Frontal cortex (tissue), 4 donors: ENCODE measurements at places on chromosomes 13 and 19. TPM values are rescaled to one million over a fixed set of nuclear protein-coding genes. Genes with fewer than 3 reads are reported as not detected.

The ZNF667 gene
- total RNA-seq: 28.5 TPM

The WDR88 gene
- not detected for total RNA-seq

The ODAD3 gene
- 0.41 TPM for total RNA-seq

The LGALS4 gene
- total RNA-seq: under 0.01 TPM

The SYCN gene
- total RNA-seq: not detected
